ENCODE measurements at places on chromosomes 6 and 20.

DNA sequence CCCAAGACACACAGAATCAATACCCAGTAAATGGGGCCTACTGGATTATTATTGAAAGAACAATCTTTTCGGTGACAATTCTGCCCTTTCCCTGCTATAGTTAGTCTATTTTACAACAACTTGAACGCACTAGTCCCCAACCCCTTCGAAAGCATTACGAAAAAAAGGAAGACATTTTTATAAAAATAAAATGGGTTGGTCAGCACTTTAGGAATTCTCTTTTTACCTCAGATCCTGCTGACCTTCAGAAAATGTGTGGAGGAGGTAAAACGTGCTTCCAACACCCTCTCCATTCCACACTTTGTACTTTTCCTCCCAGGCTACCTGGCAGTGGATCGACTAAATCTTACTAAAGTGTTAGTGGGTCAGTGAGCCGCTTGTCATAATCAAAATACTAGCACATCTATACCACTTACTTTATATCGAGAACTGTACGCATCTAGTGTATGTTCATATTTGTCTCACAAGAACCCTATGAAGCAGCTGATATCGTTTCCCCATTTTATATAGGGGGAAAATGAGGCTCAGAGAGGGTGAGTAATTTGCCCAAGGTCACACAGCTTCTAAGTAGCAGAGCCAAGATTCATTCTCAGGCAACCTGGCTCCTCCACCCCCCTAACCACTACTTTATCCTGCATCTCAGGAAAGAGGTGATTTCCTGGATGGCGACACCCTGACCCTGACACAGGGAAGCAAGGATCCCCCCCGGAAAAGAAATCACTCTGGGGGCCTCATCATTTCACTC, 10.6 kb downstream of the NFATC2 start:
- no peak for DNase-seq

- DNase-seq, result no peak
Measured at GRCh38 chr6:161590961-161591627, 317.2 kb upstream of the AGPAT4 start.

DNA sequence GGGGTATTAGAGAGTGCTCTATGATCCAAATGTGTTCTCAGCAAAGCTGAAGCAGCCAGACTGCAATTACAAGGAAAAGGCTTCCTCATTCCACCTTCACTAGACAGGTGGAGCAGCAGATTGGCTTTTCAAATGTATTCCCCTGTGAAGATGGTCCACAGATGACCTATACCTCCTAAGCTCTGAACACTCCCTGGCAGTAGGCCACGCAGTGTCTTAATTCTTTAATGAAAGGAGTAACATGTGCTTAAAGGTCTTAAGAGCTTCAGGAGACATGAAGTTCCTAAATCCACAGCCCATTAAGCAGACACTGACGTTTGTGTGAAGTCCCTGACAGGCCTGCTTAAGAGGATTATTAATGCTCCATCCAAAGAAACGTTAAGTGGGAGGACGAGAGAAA, 138.9 kb upstream of the NUP153 start:
- DNase-seq, result no peak

- DNase-seq, result peak; percentile 55
Measured at GRCh38 chr6:34414999-34415858, 10.6 kb downstream of the RPS10 start.

- no peak for DNase-seq
Measured at GRCh38 chr6:148704400-148705246, 42.2 kb upstream of the UST start.

GRCh38 chr6:53244958-53245357, 96.3 kb upstream of the GCM1 start:
- DNase-seq, result no peak

DNA sequence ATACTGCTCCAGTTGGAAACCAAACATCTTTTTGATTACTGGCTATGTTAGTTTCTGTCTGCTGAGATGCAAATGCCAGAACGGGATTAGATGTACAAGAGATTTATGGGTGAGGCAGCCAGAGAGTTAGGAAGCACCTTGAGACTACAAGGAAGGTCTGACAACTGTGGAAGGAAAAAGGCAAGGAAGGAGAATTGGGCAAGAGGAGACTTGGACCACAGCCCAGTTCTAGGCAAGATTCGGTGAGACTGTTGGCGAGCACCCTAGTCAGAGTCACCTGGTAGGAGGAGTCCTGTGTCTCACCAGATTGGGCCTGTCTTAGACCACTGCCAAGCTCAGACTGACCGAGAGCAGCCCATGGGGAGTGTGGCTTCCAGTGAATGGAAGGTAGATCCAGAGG, 91.8 kb upstream of the F13A1 start:
- DNase-seq, result no peak

DNA sequence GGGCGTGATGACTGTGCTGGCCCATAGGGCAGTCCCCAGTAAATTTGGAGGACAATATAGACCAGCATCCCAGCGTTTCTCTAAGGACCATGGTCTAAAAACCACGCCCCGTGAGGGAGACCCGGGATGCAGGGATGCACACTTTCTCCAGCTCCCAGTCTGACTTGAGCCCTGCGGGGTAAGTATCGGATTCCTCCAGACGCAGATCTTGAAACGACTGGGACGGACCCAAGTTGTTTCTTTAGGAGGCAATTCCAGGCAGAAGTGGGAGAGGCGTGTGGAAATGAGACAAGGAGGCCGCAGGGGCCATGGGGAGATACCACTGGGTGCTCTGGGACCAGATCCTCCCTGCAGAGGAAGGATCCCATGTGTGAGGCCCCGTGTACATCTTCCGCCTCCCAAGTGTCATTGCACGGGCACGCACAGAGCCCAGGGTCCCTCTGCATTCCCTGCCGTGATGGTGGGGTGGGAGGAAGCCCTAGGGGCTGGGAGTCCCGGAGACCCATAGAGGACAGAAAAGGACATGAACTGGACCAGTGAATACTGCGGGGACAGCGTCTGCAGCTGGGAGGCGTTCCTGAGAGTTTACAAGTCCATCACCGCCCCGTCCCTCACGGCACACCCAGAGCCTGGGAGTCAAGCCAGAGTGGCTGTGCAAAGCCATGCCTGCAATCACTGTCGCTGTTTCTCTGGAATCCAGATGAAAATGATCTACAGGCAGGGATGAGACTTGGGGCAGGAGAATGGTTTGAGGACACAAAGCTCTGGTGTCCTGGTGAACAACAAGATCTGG, 522.9 kb downstream of the CDH26 start:
- no peak for DNase-seq

DNA sequence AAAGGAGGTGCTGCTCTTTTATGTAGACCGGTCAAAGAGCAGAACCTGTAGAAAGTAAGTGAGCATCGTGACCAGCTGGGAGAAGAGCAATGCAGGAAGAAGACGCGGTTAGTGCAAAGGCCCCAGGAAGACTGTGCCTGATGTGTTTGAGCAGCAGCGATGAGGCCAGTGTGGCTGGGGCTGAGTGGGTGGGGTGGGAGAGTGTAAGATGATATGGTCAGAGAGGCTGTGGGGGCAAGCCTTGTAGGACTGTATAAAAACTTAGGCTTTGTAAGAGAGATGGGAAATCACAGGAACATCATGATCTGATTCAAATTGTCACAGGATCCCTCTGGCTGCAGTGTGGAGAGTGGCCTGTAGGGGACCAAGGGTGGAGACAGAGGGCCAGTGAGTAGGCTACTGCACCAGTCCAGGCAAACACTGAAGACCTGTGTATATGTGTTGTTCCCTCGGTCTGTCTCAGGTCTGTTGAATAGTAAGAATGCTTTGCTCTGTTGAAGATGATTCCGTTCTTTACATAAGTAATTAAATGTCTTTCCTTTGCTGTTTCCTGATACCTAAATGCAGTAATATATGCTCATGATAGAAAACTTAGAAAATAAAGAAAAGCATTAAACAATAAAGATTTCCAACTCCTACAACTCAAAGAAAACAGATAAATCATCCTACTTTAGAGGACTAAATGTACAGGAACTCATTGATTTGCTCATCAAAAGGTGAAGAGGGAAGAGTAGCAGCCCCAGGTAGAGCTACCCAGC, 23.6 kb upstream of the WFDC2 start:
- peak; percentile 28 for DNase-seq

DNA sequence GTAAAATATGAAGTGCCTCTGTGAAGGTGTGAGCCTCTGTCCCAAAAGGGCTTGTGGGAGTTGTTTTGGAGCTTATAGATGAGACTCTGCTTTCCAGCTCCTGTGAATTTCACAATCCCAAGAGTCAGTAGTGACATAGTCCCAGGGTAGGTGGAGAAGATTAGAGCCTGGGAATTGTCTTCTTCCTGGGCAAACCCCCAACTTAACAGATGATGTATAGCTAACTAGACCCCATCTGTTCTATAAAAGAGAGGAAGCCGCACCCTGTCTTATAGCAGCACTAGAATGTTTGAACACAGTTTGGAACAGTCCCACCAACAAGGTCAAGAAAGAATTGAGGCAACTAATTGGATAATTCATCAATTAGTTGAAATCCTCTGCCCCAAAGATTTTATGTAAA, 294.7 kb downstream of the ZNF217 start:
- DNase-seq, result no peak

- no peak for DNase-seq
Measured at GRCh38 chr20:56730996-56731395, 101.9 kb downstream of the TFAP2C start.

DNA sequence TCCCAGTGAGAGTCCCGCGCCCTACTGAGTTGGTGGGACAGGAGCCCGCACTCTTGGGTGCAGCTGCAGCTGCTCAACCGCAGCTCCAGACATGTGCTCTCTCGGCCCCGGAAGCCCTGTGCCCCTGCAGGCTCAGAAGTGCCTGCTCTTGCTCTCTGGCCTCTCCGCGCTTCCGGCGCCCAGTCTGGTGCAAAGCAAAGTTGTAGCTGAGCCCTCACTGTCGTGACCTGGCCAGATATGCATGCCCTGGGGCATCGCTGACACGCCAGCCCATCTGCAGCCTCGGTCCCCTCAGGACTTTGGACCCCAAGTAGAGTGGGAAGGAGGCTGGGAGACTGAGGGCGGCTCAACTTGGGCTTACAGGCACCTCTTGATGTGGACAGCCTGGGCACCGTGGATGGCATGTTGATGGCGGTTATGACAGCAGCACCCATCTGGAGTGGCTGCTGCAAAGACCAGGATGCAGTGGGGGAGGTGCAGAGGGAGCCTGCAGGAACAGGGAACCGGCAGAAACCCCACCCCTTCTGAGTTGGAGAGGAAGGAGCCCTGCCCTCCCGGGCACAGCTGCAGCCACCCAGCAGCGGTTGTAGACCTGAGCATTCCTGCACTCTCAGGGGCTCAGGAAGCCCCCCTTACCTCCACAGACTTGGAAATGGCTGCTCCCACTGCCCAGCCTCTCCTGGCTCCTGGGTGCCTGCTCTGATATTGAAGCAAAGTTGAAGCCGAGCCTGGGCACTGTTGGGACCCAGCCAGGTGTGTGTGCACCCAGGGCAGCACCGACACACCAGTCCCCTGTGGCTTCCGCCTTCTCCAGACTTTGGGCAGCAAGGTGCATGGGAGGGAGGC, 462.6 kb downstream of the TBC1D32 start:
- no peak for DNase-seq

- DNase-seq, result no peak
Measured at GRCh38 chr6:11374036-11375010, 141.9 kb upstream of the NEDD9 start.

GRCh38 chr6:5617179-5617578, 355.9 kb downstream of the FARS2 start:
- no peak for DNase-seq

Measured in Daoy (cell line).